Activated CD4-positive, alpha-beta T cell treated with anti-CD3 and anti-CD28 coated beads, Interleukin-2, amount 10 ng/mL, durations not matched to agents 7 days and 5 days (primary cell): ENCODE measurements at places on chromosomes 12 and 14. TPM values are rescaled to one million over a fixed set of nuclear protein-coding genes. Genes with fewer than 3 reads are reported as not detected.

- no peak for DNase-seq
Measured at GRCh38 chr14:105069871-105070759, 4.9 kb upstream of the GPR132 start.

Gene SERPINA12
- total RNA-seq: not detected

Gene LRRK2
- total RNA-seq: 0.02 TPM

- no peak for DNase-seq
Measured at GRCh38 chr12:69686731-69687130, 12.4 kb downstream of the BEST3 start.

GRCh38 chr14:103624860-103625259, 4.2 kb upstream of the KLC1 start:
- DNase-seq: peak; percentile 8
